Stimulated activated CD4-positive, alpha-beta T cell treated with anti-CD3 and anti-CD28 coated beads, Interleukin-1b, Interleukin-23, amount 100 ng/mL, for 1 hour (primary cell): ENCODE measurements at places on chromosomes 12 and 14.

DNA sequence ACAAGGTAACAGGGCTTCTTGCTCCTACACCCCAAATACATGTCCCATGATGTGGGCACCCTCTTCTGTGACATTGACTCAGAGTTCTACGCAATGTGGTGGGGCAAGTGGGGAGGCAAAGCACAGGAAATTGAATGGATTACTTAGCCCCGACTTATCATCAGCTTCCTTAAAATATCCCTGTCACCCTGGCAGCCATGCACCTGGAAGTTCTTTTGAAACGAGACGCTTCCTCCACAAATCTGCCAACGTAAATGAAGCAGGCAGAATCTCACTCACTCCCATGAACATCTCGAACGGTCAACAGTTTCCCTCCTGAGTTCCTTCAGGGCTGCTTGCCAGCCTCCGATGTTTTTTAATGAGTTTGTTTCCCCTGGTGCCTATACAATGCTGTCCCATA, 33.5 kb downstream of the RNFT2 start:
- no peak for DNase-seq

DNA sequence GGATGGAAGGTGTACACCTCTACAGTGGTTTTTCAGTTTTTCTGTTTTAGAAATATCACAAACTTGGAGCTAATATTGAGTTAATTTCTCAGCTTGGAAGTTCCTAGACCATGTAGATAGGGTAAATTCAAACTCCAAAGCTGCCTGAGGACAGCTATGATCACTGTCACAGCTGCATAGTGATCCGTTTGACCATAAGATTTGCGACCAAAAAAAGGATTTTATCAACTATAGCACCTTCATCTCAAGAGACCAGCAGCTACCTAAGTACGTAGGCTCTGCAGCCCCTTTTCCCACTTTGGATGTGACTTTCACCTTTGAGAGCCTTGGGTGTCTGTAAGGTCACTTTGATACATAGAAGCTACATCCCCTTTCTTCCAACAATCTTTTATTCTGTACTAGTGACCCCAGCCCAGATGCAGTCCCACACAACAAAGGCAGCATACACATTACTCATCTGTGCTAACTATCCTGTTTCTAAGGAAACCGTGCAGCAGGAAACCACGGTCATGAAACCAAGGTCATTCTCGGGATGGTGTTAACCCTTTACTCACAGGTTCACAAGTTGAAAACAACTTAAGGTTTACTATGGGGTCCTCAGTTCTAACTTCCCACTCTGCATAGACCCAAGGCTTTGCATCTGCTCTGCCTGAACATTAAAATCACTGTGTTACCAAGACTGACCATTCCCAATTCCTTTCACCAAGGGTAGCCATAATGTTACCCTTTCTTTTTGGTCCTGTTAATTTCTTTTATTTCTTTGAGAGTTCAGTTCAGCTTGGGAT, 75.4 kb downstream of the IFT81 start:
- no peak for DNase-seq

- peak; percentile 26 for DNase-seq
Observed at GRCh38 chr14:106318700-106319099, 792.3 kb downstream of the TMEM121 start.

GRCh38 chr12:78666584-78666983, 198.0 kb upstream of the SYT1 start:
- DNase-seq, result no peak

- DNase-seq, result no peak
Observed at GRCh38 chr14:78202163-78202562, 32.0 kb downstream of the NRXN3 start.
